Kasumi-1 (cell line): ENCODE measurements at places on chromosomes 3 and 15.

DNA sequence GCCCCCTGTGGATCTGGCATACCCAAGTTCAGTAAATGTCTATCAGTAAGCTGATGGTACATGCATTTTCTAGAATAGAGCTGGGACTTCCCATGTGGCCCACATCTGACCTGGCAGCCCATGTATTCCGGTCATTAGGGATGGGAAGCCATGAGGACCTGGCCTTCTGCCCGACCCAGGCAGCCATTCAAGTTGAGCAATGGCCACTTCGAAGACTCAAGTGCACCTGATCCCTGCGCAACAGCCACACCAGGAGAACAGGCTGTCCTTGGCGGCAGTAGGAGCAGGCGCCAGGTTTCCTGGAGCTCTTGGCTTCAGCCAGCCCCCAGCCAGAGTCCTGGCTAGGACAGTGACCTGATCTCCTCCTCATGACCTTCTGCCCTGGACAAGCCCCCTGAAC lies 14.6 kb downstream of the HEMK1 start:
- DNase-seq: no peak

- no peak for DNase-seq
Observed at GRCh38 chr15:22968366-22968765, 11.8 kb downstream of the CYFIP1 start.

DNA sequence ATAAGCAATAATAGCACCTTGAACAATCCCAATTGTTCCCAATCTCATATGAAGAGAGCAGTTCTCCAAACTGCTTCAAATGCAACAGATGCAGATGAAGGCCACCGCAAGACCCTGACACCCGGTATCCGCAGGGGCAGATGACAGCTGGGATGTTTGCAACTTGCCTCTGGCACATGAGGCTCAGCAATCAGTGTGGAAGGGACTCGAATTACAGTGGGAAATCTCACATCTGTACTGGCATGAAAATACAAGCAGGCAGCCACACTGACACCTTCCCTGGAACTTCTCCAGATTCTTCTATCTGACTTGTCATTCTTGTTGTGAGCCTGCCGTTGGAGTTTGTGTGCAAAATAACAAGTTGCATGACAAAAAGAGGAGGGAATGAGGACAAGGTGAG lies 68.8 kb downstream of the WDR76 start:
- DNase-seq: no peak

DNA sequence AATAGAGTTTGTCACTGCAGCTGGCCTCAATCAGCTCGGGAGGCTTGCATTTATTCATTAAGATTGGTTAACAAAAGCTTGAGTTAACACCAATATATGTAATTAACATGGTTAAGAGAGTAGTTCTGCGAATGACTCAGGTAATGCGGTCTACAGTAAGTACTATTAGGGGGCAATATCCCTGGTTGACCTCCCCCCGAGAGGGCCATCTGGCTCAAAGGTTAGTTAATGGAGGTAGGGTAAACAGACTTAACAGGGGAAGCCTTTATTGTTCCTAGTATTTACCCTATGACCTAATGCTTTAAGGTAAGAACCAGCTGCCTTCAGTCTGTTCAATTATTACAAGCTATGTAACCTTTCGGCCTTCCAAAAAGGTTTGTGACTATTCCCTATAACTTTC lies 403.3 kb upstream of the SGO1 start:
- DNase-seq: no peak

DNA sequence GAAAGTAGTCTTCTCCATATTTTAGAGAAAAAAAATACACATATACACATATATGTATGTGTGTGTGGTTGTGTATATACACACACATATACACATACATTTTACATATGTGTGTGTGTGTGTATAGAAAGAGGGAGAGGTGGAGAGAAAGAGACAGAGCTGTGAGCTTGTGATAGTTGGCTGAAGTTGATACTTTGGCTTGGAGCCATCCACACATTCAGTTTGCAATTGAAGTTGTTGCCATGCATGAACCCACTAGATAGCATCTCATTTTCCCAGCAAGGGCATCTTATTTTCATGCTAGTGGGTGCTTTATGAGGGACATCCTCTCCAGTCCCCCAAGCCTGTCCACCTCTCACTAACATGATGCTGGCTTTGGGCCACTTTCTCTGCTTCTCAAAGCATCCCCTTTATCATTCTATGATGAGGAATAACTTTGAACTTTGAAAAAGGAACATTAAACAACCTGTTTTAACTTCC lies 228.6 kb downstream of the ZNF621 start:
- no peak for DNase-seq

DNA sequence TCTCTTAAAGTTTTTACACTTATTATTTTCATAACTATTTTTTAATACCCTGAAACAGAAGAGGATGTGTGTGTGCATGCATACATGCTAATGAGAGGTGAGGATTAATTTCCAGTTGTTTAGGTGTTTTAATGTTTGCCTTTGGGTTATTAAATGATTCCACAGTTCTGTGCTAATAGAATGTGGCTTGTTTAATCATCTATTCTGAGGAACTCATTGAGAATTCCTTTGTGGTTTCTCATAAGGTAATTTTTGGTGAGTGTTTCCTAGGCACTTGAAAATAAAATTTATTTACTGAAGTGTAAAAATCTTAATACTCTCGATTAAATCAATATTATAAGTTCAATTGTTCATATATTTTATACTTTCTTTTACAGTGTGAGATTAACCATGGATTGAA lies 38.0 kb downstream of the STAC start:
- no peak for DNase-seq

DNA sequence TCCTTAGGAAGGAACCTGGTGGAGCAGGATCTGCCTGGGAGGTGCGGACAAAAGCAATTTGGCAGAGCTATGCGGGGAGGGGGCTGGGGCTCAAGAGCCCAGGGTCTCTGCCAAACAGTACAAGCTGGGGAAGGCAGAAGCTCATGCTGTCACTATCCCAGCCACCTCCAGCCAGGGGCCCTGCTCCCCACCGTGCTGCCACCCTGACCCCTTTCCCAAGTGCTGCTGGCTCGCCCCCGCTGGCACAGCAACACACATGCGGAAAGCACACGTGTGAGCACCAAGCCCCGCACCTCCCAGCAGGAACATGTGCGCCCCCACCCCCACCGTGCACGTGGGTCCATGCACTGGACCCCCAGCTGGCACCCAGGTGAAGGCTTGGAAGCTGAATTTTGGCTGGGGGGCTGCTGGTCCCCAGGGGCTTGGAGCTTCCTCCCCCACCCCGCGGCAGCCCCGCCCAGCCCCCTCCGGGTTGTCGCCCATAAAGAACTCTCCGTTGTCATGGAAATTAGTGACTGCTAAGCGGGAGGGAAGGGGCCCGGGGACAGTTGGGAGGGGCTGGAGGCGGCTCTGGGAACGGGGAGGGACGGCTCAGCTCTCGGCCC lies 742 bp downstream of the CAMKV start:
- DNase-seq: no peak

DNA sequence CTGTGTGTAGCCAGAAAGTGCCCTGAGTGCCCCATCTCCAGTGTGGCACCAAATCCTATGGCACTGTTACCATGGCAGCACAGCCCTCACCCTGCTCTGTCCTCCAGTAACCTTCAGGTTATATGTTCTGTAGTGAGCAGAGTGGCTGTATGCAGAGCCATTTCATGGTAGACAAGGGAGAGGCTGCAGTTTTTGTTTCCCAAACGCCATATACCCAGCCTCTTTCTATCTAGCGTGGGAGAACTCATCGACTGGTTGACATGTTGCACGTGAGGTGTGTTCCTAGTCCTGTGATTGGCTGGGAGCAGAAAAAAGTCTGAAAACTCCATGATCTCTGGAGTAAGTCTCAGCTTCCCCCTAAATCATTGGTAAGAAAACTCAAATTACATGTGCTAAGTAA lies 2.0 kb downstream of the SIDT1 start:
- no peak for DNase-seq

GRCh38 chr15:80115021-80115420 lies 37.8 kb upstream of the FAH start:
- no peak for DNase-seq

DNA sequence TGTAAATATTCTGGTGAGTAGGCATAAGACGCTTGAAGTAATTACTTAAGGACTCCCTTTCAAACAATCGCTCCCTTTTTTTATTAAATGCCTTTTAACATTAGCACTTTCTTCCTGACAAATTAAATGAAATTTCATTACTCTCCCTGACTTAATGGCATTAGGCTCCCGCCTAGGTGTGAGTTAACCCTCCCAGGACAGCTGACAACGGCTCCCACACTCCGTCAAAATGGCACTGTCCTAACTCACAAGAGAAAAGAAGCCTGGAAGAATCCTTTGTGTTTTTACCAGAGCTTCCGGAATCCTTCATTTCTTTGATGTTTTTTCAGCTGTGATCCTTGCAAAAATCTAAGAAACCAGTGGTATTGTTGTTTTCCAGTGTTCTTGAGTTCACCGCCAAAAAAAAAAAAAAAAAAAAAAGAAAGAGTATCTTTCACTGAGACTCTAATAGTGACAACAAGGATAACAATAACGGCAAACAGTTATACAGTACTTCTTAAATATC lies 861.0 kb upstream of the NR2F2 start:
- no peak for DNase-seq

GRCh38 chr15:40239404-40239692 lies 485 bp downstream of the PAK6 start:
- DNase-seq: no peak
